ENCODE measurements at places on chromosomes 7 and 10.

DNA sequence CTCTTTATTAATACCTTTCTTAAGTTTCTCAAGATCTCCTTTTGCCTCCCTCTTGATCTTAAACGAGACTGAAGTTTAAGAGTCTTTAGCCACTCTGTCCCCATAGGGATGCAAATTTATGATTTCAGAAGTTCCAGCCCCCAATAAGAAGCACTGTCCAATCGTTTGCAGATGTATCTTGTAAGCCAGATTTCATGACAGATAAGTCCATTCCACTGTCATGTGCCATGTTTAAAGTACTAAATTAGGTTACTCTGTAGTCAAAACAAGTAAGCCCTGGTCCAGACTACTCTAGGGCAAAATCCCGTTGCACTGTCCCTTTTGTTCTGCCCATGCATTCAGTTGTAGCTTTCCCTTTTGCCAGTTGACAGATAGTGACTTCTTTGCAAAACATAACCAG is 157.2 kb upstream of the KAT6B start:
- no peak for DNase-seq

DNA sequence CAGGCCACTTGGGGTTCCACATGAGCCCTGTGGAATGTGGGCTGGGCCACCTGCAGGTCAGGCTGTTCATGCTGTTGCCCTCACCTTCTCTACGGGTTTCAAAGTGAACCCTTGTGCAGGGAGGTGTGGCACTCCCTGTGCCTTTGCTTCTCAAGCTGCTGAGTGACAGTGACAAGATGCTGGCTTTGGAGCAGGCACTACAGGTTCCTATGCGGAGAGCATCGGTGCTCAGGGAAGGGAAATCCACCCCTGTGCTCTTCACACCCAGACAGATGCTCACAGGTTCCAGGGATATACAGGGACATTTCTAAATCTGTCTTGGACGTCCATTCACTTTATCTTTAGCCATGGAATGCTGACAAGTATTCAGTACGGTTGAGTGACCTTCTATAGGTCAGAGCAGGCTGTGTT is 1005.0 kb downstream of the LRMDA start:
- peak; percentile 25 for DNase-seq

- DNase-seq = no peak
These were observed 82.6 kb upstream of the NPVF start for GRCh38 chr7:25310896-25311295.

- no peak for DNase-seq
These were observed 123.3 kb upstream of the CDK1 start for GRCh38 chr10:60654813-60655464.

DNA sequence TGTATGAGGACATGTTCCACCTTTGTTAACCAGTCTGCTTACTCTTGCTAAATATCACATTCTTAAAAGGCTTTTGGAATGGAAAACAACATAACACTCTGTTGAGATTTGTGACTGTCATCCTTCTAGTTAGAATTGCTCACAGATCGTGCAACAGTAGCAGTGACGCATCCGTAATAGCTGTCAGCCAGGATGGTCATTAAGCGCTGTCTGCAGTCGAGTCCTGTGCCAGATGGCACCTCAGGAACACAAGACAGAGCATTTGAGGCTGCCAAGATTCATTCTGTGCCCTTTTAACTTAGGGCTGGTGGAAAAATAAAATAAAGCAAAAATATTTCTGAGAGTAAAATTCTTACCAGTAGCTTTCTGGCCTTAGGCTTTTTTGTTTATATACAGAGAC is 348.6 kb downstream of the ANKRD7 start:
- DNase-seq = no peak

- no peak for DNase-seq
These were observed 37.8 kb downstream of the OSBPL3 start for GRCh38 chr7:24942226-24942625.

DNA sequence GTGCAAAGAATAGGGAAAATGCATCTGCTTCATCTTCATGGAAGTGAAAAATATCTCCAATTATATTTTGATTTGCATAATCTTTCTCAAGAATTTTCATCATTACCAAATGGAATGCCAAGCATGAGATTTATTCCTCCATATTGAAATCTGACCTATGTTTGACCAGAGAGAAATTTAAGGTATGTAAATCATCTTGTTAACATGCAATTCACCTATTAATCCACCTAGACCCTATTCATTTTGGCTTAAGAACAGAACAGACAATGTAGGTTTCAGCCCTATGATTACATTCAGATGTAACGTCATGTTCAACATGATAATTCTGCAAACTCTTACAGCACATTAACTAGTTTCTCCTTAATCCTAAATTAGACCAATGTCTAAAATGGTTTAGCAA is 30.8 kb upstream of the TMEM140 start:
- DNase-seq = no peak

GRCh38 chr10:130368761-130369560 is 232.8 kb downstream of the GLRX3 start:
- DNase-seq = no peak

DNA sequence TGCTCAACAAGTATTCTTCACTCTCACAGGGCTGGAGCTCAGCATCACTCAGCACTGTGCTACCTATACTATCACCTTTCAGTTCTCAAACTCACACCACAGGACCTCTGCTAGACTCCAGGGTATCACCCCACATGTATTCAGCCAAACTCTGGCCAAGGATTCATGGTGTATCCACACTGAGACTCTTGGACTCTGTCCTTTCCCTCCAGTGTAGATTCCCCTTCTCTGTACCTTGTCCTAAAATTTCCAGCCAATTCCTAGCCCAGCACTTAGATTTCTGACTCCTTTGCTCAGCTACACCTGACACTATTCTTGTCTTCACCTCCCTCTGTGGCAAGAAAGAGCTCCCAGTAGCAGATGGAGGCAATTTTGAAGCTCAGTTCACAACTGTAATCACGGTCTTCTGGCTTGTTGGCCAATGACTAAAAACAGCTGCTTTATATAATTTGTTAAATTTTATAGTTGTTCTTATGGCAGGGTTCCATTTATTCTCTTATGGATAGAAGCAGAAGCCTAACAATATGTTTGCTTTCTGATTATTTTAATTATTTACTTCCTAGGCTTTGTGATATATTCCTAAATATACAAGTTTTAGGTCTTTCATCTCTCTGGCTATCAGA is 258.8 kb downstream of the THSD7A start:
- DNase-seq = no peak

GRCh38 chr7:158500651-158501052 is 87.0 kb downstream of the PTPRN2 start:
- DNase-seq = no peak

GRCh38 chr10:61987951-61988379 is 86.5 kb downstream of the ARID5B start:
- peak; percentile 48 for DNase-seq

DNA sequence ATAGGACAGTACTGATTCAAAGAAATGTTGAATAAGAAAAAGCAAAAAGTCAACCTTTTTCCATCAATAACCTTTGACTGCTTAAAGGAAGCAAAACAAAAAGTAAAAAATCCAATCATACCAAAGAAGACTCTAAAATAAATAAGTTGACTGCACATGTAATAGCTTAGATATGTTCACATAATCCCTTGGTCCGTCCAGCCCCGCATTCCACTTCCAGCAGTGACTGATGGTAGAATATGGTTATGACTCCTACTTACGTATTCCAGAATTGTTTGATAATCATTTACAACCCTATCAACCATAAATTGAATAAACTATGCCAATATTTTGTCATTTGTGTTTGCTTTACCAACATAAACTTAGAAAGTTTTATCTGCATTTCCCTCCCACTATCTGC is 77.9 kb downstream of the CTNNA3 start:
- peak; percentile 7 for DNase-seq

- DNase-seq = no peak
These were observed 131.8 kb downstream of the SH3PXD2A start for GRCh38 chr10:103723557-103723956.

- DNase-seq = no peak
These were observed 58.3 kb downstream of the MINDY4 start for GRCh38 chr7:30829471-30829870.

GRCh38 chr10:131445623-131446022 is 134.1 kb upstream of the TCERG1L start:
- DNase-seq = no peak

- DNase-seq = no peak
These were observed 1.8 kb downstream of the SNX8 start for GRCh38 chr7:2312267-2312929.

DNA sequence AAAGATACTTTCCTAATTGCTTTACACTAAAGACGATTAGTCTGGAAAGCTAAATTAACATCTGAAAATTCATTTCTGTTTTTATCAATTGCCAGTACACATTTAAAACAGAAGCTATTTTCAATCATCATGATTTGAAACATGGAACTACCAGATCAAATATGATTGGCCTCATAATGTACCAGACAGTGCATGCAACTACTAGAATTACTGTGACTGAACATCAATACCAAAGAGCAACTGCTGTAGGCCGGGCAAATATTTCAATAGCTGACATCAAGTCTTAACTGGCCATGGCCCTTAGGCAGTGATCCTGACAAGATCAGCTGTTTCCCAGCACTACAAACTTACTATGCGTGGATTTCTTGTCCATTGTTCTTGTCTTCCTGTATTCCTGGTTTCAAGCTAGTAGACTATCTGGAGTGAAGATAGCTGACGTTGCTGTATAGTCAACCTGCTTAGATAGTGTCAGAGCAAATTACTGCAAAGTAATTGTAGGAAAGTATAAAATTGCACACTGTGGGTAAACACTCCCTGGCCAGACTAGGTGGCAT is 21.7 kb upstream of the WNT16 start:
- no peak for DNase-seq

- no peak for DNase-seq
These were observed 68.0 kb downstream of the DIP2C start for GRCh38 chr10:621513-621912.

- no peak for DNase-seq
These were observed 2.5 kb downstream of the NIPSNAP2 start for GRCh38 chr7:55966851-55967250.

GRCh38 chr7:28570970-28571288 is 158.6 kb downstream of the CREB5 start:
- no peak for DNase-seq

- no peak for DNase-seq
These were observed 54.7 kb upstream of the AFAP1L2 start for GRCh38 chr10:114458955-114459354.

DNA sequence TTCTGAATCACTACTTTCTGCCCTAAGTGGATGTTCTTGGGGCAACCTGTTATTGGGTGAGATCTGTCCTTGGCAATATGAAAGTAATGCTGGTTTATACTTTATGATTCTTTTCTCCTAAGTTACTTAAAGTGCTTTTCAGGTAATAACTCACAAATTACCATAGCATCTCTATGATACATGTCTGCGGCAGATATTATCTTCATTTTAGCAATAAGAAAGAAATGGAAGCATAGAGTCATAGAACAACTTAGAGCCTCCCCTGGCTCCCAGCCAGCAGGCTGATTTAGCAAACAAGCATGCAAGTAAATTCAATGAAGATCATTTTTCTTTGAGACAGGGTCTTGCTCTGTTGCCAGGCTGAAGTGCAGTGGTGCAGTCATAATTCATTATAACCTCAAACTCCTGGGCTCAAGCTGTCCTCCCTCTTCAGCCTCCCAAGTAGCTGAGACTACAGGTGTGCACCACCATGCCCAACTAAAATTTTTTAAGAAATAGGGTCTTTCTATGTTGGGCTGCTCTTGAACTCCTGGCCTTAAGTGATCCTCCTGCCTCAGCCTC is 38.1 kb upstream of the GRM8 start:
- DNase-seq = peak; percentile 8

- DNase-seq = no peak
These were observed 459.1 kb downstream of the PTPRN2 start for GRCh38 chr7:158128572-158128971.

- no peak for DNase-seq
These were observed 51.9 kb downstream of the GNAT3 start for GRCh38 chr7:80459776-80460510.

DNA sequence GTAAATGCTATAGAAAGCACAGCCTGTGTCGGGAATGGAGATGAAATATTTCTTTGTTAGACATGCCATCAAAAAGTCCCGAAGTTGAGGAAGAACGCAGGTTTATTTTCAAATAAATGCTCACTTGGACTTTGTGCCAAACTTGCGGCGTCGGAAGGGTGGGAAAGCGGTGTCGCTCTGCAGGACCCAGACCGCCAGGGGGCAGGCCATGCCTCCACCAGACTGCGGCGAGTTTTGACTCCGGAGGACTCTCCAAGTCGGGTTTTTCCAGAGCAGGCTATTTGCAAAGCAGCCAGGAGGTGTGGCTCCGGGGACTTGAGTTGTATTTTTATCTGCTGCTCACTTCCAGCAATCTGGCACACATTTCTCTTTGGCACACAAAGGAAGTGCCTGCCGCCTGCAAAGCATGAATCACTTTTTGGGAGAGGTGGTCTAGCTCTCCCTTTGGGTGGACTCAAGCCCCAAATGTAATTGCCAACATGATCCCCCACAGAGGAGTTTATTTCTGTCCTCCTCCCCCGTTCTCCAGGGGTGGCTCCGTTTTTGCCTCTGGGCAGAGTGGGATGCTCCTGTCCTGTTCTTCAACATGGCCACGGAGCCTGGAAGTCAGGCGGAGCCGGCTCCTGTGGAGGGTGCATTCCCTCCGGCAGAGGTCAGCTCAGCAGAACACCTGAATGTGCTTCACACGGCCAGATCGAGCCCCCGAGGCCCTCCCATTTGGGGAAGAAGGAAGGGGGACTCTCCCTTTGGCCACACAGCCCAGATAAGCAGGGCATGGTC is 82.3 kb upstream of the GPR26 start:
- DNase-seq = peak; percentile 94

DNA sequence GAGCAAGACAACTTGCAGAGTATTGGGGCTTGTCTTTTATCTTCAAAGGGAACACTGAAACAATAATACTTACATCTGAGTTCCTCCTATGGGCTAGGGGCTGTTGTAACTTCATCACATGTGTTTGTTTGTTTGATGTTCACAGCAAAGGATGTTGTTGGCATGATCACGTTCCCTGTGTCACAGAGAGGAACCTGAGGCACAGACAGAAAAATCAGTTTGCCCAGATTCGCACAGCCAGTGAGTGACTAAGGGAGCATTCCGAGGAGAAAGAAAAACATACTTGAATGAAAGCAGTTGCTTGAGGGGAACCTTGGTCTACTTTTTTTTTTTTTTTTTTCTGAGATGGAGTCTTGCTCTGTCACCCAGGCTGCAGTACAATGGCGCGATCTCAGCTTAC is 87.2 kb upstream of the PFKP start:
- peak; percentile 22 for DNase-seq

GRCh38 chr10:30742471-30742870 is 112.9 kb upstream of the LYZL2 start:
- no peak for DNase-seq

DNA sequence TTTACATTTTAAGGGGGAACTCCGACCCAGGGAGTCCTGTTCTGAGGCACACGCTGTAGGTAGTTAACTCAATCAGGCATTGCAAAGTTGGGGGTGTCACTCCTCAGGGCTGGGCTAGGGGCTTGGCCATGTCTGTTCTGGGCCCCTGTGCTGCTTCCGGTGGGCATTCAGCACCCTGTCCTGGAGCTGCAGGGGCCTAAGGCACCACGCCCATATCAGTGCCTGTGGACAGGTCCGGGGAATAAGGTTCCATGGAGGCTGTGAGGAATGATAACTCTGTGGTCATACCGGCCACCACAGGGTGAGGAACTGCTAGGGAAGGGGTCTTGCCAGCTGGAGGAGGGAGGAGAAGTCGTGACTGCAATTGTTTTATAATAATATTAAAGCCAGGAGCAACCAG is 539.1 kb upstream of the FOXK1 start:
- no peak for DNase-seq

- DNase-seq = no peak
These were observed 6.4 kb upstream of the ZNF716 start for GRCh38 chr7:57443567-57443966.

Measured in fibroblast of the aortic adventitia (primary cell).